ENCODE measurements at places on chromosomes 2 and 18.

DNA sequence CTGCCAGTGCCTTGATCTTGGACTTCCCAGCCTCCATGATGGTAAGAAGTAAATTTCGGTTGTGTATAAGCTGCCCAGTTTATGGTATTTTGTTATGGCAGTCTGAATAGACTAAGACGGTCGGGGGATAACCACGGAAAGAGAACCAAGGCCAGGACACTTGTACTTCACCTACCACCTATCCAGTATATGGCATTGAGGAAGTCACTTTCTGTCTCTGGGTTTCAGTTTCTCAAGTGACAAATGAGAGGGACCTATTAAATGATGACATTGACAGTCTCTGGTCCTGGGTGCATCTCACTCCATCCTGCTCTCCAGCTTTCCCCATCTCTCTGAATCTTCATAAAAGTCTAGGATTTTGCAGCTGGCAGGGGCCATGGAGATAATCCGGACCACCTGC, 183.8 kb upstream of the MSH6 start:
- no peak for DNase-seq

GRCh38 chr18:37270038-37270665, 295.4 kb downstream of the CELF4 start:
- no peak for DNase-seq

- no peak for DNase-seq
These were observed 959.0 kb upstream of the SLC39A10 start for GRCh38 chr2:194698012-194698411.

- DNase-seq: no peak
These were observed 26.1 kb downstream of the KIF5C start for GRCh38 chr2:148901142-148901541.

GRCh38 chr18:60401346-60401745, 28.8 kb upstream of the MC4R start:
- no peak for DNase-seq

- DNase-seq: no peak
These were observed 10.2 kb downstream of the NMUR1 start for GRCh38 chr2:231519975-231520555.

DNA sequence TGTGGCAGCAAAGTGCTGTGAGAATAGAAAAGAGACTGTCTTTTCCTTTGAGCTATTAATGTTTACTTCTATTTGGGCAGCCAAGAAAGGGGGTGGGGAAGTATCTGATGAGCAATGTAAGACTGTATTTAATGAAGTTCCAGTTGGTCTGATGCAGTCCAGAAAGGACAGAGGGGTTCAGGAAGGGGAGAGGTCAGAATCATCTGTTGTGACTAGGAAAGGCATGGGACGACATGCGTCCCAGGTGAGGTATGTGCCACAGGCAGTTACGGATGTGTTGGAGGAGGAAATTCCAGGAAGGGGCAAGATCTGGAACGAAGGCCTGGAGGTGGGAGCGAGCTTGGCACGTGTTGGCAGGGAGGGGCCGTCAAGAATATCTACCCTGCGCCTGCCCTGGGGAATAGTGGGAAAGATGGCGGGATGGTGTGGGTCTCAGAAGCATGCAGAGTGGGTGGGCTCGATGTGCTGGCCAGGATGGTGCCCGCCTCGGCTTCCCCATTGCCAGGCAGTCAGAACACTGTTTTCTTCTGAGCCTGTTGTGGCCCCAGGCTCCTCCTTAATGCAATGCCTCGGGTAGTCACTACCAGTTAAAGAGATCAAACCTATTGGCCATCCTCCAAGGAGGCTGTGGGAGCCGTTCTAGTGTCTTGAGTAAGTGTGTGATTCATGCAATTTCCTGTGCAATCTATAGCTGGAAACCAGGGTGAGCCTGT, 57.8 kb upstream of the TXNDC2 start:
- DNase-seq: no peak

GRCh38 chr18:45068400-45069094, 387.9 kb downstream of the SETBP1 start:
- DNase-seq: no peak

- no peak for DNase-seq
These were observed 825 bp upstream of the SCYGR1 start for GRCh38 chr2:227388537-227389011.

- no peak for DNase-seq
These were observed 25.7 kb upstream of the RNF103 start for GRCh38 chr2:86649119-86649947.

GRCh38 chr2:131413148-131413747, 49.3 kb upstream of the RAB6D start:
- DNase-seq: peak; percentile 43

- no peak for DNase-seq
These were observed 574.3 kb upstream of the NXPH2 start for GRCh38 chr2:139354518-139354917.

- DNase-seq: no peak
These were observed 12.9 kb upstream of the NMI start for GRCh38 chr2:151302404-151302803.

- no peak for DNase-seq
These were observed 5.9 kb upstream of the RPL37A start for GRCh38 chr2:216492597-216493333.

- DNase-seq: no peak
These were observed 891 bp upstream of the NR4A2 start for GRCh38 chr2:156333274-156333950.

GRCh38 chr2:239472235-239472775, 71.5 kb upstream of the HDAC4 start:
- no peak for DNase-seq

- DNase-seq: no peak
These were observed 97.1 kb upstream of the CELF4 start for GRCh38 chr18:37662546-37663339.

DNA sequence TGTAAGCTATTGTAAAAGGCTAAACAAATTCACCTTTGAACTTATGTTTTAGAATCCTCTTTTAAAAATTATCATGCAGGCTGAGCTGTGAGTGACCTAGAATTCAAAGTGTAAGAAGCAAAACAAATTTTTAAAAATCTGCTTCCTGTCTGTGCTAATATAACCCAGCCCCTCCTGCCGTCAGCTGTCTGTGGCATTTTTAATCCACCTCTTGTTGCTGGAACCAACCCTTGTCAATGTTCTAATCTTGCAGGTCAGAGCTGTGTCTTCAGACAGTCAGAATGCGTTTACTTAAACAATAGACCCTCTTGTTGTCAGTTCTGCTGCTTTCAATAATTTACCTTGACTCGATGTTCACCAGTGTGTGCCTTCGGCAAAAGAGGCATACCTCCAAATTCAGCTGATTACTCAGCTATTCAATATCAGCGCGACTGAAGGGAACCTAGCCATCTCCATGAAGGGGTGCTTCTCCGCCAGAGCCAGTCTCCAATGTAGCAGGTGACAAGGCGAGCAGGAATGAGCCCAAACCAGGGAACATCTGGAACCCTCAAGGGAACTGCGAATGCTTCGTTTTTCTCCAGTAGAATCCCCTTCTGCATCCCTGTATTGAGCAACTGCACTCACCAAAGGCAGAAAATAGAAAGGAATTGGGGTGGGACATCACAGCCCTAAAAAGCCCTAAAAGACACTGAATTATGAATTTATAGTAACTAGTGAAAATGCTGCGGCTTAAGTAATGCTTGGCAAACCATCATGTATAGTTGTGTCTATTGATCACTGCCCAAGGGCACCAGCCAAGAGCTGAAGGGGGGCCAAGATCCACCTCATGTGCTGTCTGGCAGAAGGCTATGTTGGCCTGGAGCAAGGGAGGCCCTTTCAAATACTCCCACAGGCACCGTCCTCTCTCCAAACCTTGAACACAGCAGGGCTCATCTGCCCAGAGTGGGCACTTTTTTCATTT, 62.5 kb downstream of the LYPD6B start:
- no peak for DNase-seq

- DNase-seq: no peak
These were observed 26.1 kb downstream of the PID1 start for GRCh38 chr2:229244975-229245374.

- DNase-seq: no peak
These were observed 443.9 kb upstream of the FSHR start for GRCh38 chr2:49598231-49598630.

DNA sequence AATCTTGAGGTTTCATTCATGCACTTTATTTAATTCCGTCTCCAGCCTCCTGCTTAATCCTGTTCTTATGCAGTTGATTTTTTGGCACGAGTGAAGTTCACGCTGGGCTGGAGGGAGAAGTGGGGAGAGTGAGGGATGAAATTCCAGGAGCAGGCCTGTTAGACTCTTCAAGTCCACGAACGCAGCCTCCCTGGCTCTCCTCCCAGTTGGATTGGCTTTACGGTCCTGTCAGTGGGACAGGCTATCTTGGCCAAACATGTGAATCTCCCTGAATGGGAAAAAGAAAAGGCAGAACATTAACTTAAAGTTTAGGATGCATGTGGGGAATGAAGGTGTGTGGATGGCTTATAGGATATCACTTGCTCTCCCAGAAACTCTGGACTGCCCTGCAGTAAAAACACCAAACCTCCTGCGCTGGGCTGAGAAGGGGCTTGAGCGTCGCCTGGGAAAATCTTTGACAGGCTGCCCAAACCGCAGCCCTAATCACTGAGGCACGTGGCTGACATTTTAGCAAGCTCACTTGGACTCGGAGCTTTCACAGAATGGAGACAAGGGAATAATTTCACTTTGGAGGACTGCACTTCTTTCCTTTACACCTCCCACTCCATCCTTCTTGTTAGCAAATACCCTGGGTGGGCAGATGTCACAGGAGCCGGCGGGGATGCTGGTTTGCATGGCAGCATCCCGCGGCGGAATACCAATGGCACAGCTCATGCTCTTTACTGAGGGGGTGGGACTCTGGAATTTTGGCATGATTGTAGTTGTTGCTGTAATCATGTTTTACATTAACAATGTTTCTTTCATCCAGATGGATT, 93.9 kb downstream of the ACKR3 start:
- no peak for DNase-seq

DNA sequence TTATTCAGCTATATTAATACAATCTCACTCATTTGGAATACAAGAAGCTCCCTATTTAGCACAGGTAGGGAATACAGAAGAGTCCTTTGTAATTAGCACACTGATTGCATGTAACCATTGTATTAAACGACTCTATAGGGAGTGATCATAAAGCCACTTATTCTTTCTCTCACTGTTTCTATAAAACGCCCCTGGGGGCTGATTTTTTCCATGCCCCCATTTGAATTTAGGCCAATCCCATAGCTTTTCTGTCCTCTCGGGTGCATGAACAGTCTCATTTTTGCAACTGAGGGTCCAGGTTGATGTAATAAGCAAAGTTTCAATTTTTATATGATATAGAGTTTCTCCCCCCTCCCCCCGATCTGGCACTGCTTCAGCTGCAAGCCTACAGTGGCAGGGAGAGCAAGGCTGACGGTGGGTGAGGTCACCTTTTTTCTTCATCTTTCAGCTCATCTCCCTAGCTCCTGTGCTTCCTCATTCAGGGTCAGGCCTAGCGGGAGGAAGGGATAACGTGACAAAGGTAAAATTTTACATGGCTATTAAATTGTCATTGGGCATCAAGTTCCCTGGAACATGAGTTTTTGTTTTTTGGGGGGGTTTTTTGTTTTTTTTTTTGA, 45.7 kb downstream of the GAD1 start:
- no peak for DNase-seq

- DNase-seq: no peak
These were observed 27.5 kb downstream of the LPIN1 start for GRCh38 chr2:11773747-11774525.

- DNase-seq: no peak
These were observed 32.7 kb upstream of the RBM44 start for GRCh38 chr2:237765875-237766274.

DNA sequence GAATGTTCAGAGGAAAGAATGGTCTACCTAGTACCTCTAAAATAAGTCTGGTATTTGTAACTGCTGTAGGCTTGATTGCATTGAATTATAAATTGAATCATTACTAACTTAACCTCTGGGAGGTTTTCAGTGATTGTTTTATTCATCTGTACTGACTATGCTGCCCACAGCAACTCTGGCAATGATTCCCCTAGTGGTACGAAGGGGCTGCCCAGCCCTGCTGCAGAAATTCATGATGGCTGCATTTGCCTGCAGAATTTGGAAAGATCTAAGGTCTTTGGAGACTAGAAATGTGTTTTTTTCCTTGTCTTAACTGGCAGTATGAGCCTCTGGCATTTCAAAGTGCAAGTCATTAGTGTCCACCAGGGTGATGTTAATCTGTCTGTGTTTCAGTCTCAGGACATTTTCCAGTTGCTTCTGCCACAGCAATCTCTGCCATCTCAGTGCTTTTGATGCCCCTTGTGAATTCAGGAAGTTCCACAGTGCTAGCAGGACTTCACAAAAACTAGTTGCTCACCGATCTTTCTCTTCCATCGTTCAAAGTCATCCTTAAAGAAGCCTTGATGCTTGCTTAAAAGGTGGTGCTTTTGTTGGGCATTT, 13.4 kb upstream of the LRPPRC start:
- DNase-seq: no peak

- DNase-seq: no peak
These were observed 411.0 kb downstream of the LRATD1 start for GRCh38 chr2:15043336-15044058.

GRCh38 chr18:27667064-27667463, 482.0 kb upstream of the CHST9 start:
- DNase-seq: no peak

- DNase-seq: no peak
These were observed 4.2 kb upstream of the SERPINB4 start for GRCh38 chr18:63648241-63648640.

DNA sequence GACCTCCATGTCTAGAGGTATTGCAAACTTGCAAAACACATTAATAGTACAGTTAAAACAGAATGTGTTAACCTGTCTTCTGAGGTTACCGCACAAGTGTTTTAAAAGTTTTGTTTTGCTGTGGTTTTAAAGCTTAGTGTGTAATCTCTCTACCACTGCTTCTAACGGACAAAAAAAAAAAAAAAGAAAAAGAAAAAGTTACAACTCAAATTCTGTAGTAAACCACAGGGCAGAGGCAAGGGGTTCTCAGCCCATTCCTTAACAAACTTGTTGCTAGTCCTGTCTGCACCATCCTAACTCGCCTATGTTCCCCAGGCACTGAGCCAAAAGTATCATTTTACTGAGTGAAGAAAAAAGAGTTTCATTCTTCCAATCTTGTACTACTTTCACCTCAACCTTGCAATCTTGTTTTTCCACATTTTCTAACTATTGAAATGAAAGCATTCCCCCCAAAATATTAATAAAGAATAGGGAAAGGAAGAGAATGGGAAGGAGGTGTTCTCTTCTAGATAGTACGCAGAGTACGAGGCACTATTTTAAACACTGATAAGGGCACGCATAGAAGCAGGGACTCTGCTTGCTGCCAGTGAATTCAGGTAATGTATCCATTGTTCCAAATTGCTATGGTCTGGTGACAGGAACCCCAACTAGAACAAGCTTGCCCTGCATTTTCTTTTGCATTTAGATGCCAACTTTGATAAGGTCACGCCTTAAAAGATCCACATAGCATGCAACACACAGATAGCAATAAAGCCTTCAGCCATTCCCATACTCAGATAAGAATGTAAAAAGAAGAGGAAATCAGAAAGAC, 47.1 kb downstream of the IKZF2 start:
- no peak for DNase-seq
